Right cardiac atrium (tissue), 5 donors: ENCODE measurements at places on chromosomes 1 and 21.

DNA sequence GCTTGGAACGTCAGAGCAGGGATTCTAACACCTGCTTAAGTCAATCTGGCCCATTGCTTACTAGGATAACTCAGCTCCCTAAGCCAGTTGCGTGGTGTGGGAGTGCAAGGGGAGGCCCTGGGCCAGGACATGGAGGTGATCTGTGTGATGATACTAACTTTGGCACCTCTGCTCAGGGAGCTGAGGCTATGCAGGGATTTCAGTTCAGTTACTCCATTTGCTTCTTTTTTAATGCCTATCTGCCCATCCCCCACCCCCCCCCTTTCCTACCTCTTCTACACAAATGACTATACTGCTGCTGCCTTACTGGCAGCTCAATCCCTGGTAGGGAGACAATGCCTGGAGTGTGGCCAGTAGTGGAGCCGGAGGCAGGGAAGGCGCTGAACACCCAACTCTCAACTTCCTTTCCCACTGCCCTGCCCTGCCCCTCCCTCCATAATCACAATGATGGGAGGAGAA, 19.5 kb downstream of the INKA2 start:
- DNase-seq = peak; percentile 82

- no peak for DNase-seq
Measured at GRCh38 chr1:43716559-43717281, 9.4 kb downstream of the ST3GAL3 start.

DNA sequence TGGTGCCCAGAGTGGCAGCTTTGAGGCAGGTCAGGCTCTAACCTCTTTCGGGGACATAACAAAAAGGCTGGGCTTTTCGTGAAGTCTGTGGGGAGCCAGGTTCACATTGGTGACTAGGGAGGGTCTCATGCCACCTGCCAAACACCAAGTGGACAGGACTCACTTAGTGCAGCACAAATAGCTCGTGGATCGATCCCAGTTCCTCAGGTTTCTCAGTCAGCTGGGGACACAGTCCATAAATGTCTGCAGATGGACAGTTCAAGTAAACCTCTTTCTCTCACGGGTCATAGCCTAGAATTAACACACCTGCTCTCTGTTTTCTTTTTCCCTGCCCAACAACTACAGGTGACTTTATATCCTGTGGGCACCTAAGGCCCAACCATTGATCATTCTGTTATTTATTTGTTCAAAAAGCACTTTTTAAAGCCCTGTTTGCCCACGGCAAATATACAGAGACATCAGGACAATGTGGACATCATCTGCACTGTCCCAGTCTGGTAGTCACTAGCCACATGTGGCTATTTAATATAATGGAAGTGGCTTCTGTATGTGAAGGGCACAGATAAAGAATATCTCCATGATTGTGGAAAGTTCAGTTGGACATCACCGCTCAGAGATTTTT, 53.5 kb downstream of the CAPN2 start:
- no peak for DNase-seq

DNA sequence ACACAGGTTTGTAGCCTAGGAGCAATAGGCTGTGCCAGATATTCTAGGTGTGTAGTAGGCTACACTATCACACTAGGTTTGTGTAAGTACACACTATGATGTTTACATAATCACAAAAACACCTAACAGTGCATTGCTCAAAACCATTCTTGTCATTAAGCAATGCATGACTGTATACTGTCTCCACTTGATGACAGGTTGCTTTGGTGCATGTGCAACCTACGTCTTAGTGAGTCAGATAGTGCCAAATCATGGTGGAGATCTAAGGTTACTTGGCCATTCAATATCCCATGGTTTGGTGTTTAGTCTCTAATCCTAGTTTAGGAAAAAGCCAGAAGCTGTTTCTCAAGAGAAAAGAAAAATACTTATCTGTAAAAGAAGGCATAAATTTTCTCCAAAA, 181.1 kb downstream of the KCNK2 start:
- DNase-seq = no peak
